ENCODE measurements at places on chromosomes 6 and 20.

GRCh38 chr20:53828088-53828681, 234.5 kb upstream of the ZNF217 start:
- no peak for DNase-seq

- no peak for DNase-seq
These were observed 473.5 kb upstream of the SPTLC3 start for GRCh38 chr20:12535316-12535715.

GRCh38 chr6:87741001-87741650, 39.1 kb upstream of the AKIRIN2 start:
- no peak for DNase-seq

GRCh38 chr6:119303164-119303887, 46.2 kb downstream of the MAN1A1 start:
- no peak for DNase-seq
